Suppressor macrophage (primary cell): ENCODE measurements at places on chromosomes 16 and 17.

- no peak for DNase-seq
These were observed 47.1 kb downstream of the VAC14 start for GRCh38 chr16:70753694-70754325.

- DNase-seq, result no peak
These were observed 64.0 kb downstream of the MRM1 start for GRCh38 chr17:36665417-36665816.

DNA sequence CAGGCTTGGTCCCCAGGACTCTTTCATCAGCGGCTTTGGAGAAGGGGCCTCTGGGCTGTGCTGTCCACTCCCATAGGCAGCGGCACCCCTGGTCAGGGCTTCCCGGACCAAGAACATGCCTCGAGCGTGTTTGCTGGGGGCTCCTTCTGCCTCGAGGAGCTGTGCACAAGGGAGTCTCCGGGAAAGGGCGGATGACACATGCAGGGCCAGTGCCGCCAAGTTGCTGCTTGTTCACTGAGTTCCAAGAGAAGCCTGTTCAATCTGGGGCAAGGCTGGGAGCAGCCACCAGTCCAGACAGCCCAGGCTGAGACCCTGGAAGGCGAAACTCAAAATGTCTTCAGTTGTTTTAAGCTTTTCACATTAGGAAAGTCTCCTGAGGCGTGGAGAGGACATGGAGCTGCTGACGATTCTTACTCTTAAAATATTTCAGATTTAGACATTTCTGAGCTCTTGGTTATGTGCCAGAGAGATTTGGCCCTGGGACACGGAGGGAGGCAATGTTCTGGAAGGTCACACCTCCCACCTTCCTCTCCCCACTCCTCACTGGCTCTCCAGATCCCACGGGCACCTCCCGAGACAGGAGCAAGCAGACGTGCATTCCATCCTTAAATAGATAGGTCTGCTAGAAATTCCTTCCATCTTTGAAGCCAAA is 84.5 kb upstream of the ZNF469 start:
- no peak for DNase-seq

DNA sequence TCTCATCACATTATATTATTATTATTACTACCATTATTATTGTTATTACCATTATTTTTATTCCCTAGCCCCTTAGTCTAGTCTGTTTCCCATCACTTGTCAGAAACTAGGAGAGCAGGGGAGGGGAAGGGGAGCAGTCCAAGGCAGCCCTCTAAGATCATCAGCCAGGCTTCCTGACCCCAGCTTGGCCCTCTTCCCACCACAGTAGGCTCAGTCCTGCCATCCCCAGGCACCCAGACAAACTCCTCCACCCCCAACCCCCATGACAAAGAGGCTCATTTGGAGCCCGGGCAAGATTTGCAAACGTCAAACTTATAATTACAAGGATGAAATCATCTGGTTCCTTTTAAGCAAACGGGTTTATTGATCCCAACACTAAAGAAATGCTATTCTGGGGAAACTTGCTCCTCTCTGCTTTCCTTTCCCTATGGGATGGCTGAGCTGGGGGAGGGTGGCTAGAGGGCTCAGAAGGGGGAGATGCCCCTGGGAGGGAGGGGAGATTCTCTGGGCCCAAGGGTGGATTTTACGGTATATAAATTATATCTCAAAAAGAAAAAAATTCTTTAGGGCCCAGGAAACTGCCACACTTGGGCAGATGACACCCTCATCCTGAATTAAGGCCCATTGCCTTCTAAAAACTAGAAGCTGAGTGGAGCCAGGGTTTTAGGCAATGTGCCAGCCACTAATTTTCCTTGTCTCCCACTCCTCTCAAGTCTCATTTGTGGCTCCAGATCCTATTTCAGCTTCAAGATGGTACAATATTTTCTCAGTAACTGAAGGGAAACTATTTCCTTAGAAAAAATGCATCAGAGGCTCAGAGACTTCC is 4.4 kb upstream of the CBFB start:
- no peak for DNase-seq

- peak; percentile 35 for DNase-seq
These were observed 3.0 kb downstream of the FMNL1 start for GRCh38 chr17:45224671-45225050.

DNA sequence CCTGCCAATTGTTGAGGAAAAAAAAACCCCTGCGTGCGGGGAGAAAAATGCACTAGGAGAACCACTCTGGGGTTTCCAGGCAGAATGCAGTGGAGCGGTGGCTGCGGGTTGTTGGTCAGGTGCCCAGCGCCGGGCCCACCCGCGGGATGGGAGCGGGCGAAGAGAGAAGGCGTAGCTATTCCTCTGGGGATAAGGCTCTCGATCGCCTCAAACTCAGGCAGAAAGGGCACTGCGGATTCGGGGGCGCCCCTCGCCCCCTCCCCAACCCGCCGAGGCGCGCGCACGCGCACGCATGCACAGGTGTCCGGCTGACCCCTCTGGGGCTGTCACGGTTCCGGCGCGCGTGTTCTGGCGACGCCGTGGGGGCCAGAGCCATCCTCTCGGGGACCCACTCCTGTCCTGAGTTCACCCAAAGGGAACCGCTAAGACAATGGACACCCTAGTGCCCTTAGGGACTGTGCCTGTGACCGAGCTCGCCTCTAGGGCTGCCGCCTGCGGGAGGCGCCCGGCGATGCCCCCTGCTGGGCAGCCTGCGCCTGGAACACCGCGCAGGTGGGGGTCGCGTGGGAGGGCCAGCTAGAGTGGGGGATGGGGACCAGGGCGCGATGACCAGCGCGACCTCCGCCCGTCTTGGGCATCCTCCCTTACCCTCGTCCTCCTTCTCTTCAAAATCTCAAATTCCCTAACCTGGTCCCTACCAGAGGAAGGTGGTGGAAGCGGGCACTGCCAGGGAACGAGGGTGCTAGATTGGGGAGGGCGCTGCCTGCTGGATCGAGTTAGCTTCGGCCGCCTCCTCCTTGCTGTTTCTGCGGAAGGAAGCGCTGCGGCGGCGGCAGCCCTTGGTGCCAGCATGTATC is 14.4 kb upstream of the CBX8 start:
- peak; percentile 79 for DNase-seq

DNA sequence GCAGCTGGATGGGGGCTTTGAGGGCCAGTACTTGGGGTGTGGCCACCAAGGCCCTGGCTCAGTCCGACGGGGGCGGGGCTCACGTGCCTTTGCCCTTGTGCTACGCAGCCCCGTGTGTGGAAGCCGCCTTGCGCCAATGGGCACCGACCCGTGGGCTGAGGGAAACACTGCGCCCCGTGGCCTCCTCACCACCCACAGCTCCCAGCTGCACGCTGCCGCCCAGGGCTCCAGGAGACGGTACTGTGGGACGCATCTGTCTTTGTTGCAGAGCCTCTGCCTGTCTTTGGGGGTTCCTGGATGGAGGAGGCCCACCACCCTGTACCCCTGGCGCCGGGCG is 7.6 kb downstream of the CDH15 start:
- DNase-seq, result no peak

DNA sequence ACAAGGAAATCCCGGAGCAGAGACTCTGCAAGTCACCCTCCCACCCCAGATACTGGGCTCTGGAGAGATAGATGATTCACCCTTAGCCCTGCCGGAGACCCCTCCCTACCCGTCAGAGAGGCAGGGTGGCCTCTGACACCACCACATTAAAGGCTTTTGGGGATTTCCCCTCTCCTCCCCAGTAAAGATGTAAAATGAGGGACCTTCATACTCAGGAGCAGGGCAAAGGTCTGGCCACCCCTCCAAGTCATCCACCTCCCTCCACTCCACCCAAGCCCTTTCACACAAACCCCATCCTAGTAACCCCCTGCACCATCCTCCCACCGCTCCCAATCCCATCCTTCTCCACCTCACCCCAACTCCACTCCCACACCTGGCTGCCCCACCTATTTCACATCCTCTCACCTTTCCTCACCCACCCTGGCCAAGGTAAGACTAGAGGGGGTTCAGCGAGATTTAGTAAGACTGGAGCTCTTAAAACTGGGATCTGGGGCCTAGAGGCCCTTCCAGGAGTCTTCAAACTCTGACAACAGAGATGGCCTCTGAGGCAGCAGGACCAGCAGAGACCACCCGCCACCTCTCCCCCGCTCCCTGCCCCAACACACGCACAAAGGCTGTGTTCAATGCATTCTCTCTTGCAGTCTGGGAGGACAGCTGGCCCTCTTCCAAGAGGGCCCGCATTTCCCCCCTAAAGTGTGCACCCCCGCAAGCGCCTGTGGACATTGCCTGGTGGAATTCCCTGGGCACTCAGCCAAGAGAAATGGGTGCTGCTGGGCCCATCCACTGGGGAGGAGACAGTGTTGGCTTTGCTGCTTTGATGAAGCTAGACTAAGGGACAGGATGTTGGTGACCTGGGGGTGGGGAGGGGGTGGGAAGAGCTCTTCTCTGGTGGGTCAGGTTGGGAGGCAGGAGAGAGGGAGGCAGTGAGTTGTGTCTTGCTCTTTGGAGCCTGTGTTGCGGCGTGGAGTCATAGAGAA is 1.1 kb downstream of the ABAT start:
- DNase-seq, result no peak

GRCh38 chr16:57998486-57998885 is 2.0 kb downstream of the ZNF319 start:
- DNase-seq, result peak; percentile 59

GRCh38 chr17:62802561-62803205 is 5.4 kb downstream of the MARCHF10 start:
- DNase-seq, result no peak

DNA sequence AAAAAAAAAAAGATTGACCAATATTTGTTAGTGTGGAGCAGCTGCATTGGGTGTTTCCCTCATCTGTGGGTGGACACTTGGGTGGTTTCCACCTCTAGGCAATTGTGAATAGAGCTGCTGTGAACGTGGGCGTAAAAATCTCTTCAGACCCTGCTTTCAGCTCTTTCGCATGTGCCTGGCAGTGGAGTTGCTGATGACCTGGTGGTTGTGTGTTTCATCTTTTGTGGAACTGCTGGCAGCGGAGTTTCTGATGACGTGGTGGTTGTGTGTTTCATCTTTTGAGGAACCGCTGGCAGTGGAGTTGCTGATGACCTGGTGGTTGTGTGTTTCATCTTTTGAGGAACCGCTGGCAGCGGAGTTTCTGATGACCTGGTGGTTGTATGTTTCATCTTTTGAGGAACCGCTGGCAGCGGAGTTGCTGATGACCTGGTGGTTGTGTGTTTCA is 21.4 kb downstream of the ZC3H18 start:
- peak; percentile 97 for DNase-seq
